ENCODE measurements at places on chromosomes 11 and 22.

DNA sequence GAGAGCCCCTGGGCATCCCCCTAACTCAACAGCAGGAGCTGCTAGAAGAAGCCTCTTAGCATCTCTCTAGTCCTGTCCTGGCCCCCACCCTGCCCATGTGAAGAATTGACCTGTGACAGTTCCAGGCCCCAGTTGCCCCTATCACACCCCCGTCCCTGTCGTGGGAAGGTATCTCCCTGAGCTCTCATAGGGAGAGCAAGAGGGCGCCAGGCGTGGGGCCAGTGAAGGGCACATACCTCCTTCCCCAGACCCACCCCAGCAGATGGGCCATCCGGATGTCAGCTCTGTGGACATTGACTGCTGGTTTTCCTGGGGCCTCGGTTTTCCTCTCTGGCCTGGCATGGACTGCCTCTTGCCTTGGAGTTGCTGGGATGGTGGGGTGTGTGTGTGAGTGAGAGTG, 29.5 kb downstream of the CD82 start:
- no peak for DNase-seq

DNA sequence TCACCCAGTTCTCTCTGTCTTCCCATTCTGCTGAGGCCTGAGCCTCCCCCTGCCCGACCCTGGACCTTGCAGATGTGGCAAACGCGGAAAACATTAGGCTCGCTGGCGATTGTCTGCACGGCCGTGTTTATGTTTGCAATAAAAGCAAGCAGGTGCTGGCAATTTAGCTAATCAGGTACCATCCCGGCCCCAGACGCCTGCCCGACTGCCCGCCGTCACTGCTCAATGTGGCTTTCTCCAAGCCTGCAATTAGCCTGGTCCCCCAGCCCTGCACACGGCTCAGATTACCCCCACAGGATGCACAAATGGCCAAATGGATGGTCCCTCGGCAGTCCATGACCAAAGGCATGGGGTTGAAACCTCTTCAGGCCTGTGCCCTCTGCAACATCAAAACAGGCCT, 259.7 kb downstream of the MN1 start:
- DNase-seq, result no peak

- no peak for DNase-seq
Measured at GRCh38 chr11:118763041-118763440, 27.9 kb downstream of the DDX6 start.

DNA sequence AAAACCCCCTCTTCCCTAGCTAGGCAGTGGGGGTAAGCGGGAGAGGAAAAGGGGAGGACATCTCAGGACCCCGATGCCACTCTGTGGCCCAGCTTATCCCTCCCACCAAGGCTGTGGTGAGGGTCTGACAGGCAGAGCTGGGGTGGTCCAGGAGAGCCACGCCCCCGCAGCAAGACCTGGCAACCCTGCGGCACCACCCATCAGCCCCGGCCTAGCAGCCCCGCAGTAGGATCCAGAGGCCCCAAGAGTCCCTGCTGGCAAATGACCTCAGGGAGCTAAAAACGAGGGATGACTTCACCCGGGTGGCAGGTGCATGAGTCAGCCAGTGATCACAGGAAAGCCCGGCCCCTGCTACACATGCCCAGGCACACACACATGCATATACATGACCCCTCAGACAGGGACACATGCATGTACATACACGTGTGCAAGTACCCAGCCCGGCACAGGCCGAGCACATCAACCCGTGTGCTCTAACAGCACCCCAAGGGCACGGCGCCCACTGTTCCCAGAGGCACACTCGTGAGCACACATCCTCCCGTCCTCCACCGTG, 32.3 kb downstream of the ARVCF start:
- no peak for DNase-seq

DNA sequence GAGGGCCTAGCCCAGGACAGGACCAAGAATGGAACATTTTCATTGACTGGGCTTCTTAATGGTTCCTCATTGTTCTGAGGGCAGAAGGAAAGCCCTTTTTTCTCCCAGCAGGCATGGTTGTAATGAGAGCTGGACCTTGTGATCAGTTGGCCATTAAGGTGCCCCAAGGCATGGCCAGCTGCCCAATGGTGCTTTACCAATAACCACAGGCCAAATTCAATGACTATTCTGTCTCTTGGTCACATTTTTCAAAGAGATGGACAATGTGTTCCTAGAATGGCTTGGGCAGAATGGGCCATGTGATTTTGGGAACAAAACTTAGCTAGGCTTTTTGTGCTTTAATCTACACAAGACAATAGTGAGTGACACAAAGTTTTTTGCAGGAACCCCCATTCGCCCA, 7.3 kb downstream of the NAV2 start:
- DNase-seq, result no peak

DNA sequence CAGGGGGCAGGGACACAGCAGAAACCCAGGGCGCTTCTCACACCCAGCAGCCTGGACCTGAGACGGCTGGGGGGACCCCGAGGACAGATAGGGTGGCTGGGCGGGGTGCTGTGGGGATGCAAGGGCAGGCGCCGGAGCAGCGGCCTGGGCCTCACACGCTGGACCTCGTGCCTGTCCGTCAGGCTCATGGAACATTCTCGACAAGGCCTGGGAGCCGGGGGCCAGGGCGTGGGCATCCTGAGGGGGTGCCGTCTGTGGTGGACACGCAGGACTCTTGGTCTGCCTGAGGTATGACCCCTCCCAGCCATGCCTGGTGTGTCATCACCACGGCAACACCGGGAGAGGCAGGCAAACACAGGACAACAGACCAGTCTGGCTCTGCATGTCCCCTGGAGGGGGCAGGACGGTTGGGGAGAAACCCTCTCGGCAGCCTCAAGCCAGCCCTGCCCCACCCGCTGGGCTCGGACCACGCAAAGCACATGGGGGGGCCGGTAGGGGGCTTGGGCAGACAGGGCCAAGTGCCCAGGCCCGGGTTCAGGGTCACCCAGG, 21.4 kb downstream of the MRPL23 start:
- DNase-seq, result no peak

GRCh38 chr11:27250867-27251665, 111.9 kb downstream of the CCDC34 start:
- no peak for DNase-seq

- no peak for DNase-seq
Measured at GRCh38 chr22:29375398-29376076, 12.8 kb downstream of the AP1B1 start.

GRCh38 chr11:127003260-127003981, 2.9 kb upstream of the KIRREL3 start:
- DNase-seq, result peak; percentile 41

DNA sequence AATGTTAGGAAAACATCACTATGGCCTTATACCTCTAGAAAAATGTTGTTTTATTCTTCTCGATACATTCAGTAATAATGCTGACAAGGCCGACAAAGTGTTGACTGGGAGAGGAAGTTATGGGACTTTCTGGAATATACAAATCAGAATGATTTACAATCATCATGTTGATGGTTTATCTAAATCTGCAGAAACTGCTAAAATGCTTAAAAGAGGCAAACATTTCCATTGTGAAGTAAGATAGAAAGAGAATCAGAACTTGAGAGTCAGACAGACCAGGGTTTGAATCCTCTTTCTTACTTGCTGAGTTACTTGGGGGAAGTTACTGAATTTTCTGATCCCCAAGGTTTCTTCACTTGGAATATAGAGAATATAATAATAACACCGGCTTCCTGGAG, 89.4 kb downstream of the CD44 start:
- no peak for DNase-seq

- no peak for DNase-seq
Measured at GRCh38 chr11:71355281-71355680, 92.9 kb downstream of the DHCR7 start.

DNA sequence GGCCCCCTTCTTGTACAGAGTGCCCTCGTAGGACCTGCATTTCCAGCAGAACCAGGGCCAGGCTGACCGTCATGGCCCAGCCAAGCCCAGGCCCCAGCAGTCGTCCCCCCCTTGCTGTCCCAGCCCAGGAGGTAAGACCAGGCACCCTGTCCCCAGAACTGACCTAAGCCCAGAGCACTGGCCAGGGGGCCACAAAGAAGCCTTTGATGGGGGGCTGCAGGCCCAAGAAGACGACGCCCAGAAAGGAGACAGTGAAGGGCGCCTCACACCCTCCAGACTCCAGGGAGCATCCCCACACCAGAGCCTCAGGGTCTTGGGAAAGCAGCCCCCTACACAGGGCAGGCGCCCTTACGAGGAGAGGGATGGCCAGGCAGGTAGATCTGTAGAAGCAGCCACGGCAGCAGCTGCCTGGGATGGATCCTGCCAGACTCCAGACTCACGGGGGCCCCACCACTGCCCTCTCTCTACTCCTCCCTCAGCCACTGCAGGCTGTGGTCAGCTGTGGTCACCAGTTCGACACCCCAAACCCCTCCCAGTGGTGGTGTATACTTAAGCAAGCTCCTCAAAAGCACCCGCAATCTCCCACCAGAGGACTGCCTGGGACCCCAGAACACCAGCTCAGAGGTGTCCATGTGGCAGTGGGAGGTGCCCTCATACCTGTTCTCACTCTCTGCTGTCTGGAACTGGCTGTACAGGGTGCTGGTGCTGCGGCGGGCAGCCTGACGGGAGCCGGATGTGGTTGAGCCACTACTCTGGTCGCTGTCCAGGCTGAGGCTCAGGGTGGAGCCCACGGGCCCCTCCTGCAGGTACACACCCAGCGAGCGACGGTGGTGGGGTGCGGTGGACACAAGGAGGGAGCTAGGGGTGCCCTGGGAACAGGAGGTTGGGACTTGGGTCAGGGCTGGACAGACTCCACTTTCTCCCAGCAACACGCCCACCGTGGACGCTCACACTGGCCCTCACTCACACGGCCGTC, 27.0 kb downstream of the SBF1 start:
- DNase-seq, result no peak

DNA sequence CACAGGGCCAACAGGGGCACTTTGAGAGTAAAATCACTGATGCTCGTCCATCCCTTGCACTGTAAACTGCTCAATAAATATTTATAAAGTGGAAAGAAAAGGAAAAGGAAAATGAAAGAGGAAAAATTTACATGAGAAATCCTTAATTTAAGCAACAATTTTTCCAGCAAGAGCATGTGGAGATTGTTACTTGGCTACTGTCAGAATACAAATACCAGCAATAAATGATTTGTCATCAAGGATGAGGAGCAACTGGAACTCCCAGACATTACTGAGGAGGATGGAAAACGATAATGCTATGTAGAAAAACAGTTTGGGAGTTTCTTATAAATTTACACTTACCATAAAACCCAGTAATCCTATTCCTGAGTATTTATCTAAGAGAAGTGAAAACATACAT, 123.0 kb downstream of the SGSM3 start:
- no peak for DNase-seq

GRCh38 chr11:27842290-27842689, 142.0 kb upstream of the BDNF start:
- DNase-seq, result no peak

- no peak for DNase-seq
Measured at GRCh38 chr11:111173221-111173620, 72.3 kb upstream of the POU2AF2 start.

- DNase-seq, result no peak
Measured at GRCh38 chr22:35343664-35344550, 37.0 kb upstream of the HMOX1 start.

DNA sequence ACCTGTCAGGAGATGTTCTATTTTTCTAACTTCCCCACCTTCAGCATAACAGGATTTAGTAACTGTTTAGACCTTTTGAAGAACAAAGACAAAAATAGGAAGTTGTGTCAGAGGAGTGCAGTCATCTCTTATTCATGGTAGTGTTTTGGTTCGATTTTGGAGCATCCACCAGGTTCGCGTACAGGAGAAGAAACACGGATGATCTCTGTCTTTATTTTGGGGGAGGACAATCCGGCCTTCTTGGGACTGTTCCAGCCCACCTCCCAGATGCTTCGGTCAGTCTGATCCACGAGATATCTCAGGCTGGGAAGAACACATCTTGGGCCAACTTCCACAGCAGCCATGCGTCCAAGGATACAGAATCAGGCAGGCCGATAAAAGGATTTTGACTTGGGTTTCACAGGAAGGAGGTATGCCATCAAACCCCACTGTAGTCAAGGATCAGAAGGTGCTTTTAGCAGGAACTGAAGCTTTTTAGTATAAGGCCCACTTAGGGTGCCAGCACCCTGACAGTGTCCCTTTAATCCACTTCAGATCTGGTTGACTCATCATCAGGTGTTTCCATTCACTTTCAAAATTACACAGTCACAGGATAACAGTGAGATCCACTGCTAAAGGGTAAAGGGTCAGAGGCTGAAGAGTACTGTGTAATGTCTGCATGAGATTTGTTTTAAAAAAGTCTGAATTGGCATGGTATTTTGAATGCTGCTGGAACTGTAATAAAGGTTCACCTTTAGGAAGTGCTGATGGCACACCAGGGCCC, 16.5 kb downstream of the PATZ1 start:
- no peak for DNase-seq

- no peak for DNase-seq
Measured at GRCh38 chr22:42885446-42885845, 28.4 kb upstream of the ARFGAP3 start.

DNA sequence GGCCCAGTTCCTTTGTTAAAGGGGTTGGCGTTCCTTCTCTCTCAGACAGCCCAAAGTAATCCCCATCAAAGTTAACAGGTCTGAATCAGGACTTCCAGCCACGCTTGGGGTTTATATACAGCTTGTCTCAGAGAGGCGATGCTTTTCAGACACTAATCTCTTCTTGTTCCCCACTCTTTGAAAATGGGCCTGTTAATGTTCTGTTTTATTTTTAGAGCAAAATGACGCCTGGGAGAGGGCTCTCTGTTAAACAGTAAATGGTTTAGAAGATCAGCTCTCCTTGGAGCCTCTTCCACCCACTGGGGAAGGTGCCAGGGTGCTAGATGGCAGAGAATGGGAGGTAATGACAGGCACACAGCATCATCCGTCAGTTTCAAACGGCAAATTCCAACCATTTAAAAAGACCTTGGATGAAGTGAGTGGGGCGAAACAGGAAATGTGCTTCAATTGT, 235.9 kb upstream of the NARS2 start:
- no peak for DNase-seq

GRCh38 chr11:27754035-27755017, 54.1 kb upstream of the BDNF start:
- no peak for DNase-seq
